Non-pigmented ciliary epithelial cell (primary cell): ENCODE measurements at places on chromosomes 4 and X.

- no peak for DNase-seq
These were observed 985.6 kb upstream of the PCDH7 start for GRCh38 chr4:29734343-29735213.

GRCh38 chr4:8115916-8116315 lies 42.7 kb downstream of the ABLIM2 start:
- DNase-seq, result no peak

GRCh38 chr4:161655148-161655547 lies 508.7 kb downstream of the FSTL5 start:
- no peak for DNase-seq

DNA sequence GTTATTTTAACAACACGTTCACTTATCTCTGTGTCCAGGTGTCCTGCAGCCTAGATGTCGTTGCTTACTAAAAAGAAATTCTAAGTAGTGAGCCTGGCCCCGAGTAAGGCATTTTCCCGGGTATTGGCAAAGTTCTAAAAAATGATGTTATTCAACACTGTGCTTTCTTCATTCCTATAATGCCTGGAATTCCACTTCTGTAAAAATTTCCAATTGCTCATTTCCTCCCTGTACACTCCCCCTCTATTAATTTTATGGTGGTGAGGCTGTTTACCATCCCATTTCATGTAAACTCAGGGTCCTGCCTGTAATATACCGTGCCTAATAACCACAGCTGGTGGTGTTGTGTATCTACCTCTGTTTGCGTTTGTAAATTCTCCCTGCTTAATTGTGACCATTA lies 14.2 kb downstream of the BST1 start:
- no peak for DNase-seq

GRCh38 chrX:150693725-150694574 lies 754 bp downstream of the MTMR1 start:
- DNase-seq, result peak; percentile 28

DNA sequence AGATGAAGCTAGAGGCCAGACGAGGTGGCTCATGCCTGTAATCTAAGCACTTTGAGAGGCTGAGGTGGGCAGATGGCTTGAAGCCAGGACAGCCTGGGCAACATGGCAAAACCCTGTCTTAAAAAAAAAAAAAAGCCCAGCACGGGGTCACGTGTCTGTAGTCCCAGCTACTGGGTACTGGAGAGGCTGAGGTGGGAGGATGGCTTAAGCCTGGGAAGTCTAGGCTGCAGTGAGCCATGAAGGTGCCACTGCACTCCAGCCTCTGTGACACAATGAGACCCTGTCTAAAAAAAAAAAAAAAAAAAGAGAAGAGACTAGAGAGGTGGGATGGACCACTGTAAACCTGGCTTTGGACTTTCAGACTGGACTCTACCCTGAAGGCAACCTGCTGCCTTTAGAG lies 10.7 kb upstream of the LRBA start:
- DNase-seq, result no peak

GRCh38 chr4:167114416-167114971 lies 119.8 kb downstream of the SPOCK3 start:
- peak; percentile 10 for DNase-seq

GRCh38 chr4:178198691-178199090 lies 756.5 kb upstream of the AGA start:
- peak; percentile 32 for DNase-seq

DNA sequence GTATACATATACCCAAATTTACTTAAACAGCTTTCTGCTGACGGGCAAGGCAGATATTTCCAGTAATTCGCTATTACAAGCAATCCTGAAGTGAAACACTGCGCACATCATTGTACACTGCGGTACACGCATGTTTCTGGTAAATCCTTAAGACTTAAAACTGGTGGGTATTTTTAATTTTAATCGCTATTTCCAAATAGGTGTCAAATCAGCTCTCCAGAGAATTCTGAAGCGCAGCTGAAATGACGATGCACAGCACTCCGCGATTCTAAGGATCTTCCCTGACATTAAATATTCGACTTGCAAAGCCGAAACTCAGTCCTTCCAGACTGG lies 361 bp downstream of the TMEM128 start:
- DNase-seq, result no peak

GRCh38 chr4:124032035-124032434 lies 635.4 kb downstream of the SPRY1 start:
- DNase-seq, result no peak

- DNase-seq, result no peak
These were observed 141.0 kb downstream of the ARX start for GRCh38 chrX:24874604-24875247.

DNA sequence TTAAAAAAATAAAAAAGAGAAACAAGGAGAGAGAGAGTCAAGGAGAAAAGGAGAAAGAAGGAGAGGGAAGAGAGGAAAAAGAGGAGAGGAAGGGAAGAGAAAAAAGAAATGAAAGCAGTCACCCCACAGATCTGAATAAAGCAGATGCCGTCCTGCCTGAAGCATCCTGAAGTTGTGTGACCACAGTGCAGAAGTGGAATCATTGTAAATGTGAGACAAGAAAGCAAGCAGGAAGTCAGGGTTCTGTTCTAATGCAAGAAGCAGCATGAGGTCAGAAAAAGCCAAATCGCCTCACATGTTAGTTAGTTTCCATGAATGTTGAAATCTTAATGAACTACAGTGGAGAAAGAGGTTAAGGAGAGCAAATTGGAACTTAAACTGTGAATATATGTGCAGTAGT lies 692.5 kb downstream of the CENPC start:
- no peak for DNase-seq

GRCh38 chr4:55635282-55635681 lies 816 bp downstream of the NMU start:
- DNase-seq, result no peak

GRCh38 chr4:31737419-31737818 lies 1017.2 kb downstream of the PCDH7 start:
- no peak for DNase-seq

- DNase-seq, result no peak
These were observed 182.3 kb downstream of the INPP4B start for GRCh38 chr4:142663828-142664227.

DNA sequence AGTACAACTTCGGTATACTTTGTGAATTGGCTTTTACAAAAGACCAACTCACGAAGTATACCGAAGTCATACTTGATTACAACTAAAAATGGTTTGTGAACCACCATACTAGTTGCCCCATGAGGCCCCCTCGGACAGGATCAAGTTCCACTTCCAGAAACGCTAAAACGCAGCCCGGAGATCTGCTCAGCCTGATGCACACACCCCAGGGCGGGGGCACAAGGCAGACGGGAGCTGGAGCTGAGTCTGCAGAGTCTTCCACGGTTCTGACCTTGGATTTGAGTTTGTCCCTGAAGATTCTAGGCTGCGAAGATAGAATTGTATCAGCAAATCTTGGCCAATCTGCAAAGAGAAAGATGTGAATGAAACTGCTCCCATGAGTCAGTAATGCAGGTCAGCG lies 118.1 kb downstream of the SORCS2 start:
- no peak for DNase-seq

- DNase-seq, result no peak
These were observed 204.2 kb upstream of the GPRIN3 start for GRCh38 chr4:89511776-89512175.

DNA sequence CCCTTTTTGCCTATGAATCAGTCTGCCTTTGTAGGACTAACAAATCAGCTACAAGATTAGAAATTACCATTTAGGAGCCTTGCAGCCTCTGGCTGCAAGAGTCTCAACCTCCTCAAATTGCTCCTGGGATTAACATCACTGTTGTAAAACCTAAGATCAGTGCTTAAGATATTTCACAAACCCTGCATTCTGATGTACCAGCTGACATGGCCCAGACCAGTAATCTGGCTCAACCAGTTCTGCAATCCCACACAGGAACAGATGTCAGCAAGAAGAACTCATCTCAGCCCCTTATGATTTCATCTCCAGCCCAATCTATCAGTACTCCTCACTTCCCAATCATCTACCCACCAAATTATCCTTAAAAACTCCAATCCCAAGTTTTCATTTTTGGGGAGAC lies 32.5 kb upstream of the AADAT start:
- DNase-seq, result no peak

DNA sequence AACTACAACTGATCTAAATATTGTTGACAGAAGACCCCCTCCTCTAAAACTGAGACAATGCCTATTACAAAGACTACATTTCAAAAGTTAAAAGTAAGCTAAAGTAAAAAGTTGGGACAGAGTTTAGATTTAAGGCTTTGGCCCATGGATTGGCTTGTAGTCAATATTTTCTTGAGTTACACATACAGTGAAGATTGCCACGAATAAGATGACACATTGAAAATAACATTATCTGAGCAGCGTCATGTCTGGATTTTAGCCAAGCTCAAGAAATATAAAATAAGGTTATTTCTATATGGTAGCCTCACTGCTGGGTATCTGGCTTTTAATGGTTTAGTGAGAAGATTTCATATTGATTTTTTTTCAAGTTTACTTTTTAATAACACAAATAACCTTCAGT lies 266.2 kb upstream of the LDB2 start:
- DNase-seq, result no peak

GRCh38 chr4:145870155-145871020 lies 68.2 kb downstream of the ZNF827 start:
- no peak for DNase-seq

DNA sequence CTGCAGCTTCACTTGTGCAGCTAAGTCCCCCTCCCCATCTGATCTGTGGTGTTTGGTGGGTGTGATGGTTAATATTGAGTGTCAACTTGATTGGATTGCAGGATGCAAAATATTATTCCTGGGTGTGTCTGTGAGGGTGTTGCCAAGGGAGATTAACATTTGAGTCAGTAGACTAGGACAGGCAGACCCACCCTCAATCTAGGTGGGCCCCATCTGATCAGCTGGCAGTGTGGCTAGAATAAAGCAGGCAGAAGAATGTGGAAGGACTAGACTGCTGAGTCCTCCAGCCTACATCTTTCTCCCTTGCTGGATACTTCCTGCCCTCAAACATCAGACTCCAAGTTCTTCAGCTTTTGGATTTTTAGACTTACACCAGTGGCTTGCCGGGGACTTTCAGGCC lies 103.5 kb upstream of the BOD1L1 start:
- DNase-seq, result no peak

DNA sequence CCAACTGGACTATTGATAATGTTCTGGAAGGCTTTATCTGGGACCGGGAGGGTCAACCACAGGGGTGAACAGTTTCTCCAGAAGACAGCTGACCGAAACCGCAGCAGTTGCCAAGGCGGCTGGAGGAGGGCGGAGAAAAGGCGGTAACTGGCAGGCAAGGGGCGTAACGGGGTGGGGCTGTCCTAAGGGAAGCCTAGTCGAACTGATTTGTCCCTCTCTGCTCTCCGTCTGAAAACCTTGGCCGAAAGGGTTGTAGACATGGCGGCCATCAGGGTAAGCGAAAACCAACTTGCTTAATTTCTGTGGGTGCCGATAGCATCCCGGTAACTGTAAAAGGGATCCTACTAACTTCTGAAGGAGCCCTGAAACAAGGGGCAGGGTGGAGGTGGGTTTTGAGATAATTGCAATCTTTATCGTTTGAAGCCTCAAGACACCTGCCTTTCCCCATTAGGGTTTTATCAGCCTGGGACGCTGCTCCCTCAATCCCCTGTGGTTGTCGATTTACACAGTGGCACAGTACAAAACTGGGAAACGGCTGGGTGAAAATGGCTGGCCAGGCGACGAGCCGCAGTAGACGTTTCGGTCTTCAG lies at the start of gene APOOL:
TSS of gene APOOL (plus strand) at position 223 of the 590 bp plus-strand sequence. CDS start at position 259, 36 bp downstream.
- peak; percentile 65 for DNase-seq

DNA sequence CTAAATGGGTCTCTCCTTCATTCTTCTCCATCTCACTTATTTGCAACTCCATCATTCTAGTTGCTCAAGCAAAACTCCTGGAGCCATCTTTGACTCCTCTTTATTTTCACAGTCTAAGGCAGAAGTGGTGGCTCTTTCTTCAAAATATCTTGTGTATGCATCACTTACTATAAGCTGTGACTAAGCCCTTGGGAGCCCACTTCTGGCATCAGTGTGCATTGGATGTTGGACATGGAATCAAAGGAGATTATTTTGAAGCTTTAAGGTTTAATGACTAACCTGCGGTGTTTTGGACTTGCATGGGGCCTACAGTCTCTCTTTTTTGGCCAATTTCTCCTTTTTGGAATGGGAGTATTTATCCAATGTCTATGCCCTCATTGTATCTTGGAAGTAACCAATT lies 276.8 kb downstream of the SPOCK3 start:
- DNase-seq, result peak; percentile 5

DNA sequence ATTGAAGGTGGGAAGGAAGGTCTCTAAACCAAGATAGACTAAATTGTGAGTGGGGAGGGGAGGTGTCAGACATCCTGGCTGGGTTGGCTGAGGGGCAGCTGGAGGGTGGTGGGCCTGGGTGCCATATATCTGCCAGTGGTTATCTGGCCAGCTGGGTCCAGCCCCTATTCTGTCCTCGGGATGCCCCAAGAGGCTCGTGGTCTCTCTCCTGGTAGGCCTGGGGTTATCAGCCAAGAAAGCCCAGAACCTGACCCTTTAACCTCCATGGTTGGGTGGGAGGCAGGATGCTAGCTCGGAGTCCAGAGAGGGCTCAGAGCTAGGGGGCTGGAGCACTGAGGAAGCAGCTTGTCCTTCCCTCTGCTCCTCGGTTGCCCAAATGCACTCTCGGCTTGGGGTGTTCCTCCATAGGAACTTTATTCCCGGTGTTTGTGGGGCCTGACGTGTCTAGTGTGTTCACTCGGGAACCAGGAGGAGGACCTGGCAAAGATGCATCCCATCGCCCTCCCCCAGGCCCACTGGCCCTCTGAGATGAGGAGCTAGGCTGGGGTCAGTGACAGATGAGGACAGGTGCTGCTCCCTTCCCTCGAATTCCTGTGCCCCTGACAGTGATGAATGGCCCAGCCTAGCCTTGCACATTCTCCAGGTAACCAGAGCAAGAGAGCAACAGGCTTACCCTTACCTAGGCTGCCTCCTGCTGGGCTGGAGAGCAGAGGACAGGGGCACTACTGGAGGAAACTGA lies 5.2 kb upstream of the EFNB1 start:
- DNase-seq, result no peak

DNA sequence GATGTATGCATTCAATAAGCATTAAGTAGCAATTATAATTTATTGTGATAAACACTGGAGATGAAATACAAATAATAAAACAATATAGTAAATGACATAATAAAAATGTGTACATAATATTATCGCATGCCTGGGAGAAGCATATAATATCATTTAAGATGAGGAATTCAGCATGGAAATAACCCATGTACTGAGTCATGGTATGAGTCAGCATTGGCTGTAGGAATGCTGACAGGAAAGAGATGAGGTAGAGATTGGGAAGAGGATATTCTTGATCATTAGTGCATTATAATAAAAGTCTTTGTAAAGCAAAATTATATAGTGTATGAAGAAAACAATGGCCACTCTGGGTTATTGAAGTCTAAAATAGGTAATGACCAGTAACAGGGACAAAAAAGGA lies 82.8 kb downstream of the MAGEB10 start:
- peak; percentile 40 for DNase-seq
